ENCODE measurements at places on chromosomes 13 and 19. TPM values are rescaled to one million over a fixed set of nuclear protein-coding genes. Genes with fewer than 3 reads are reported as not detected.
A peak's percentile ranks its signal among the peaks of the same experiment; 100 is the strongest.

Gene SLC8A2
- 11.6 TPM for total RNA-seq

Gene CEACAM8
- not detected for total RNA-seq

Gene ZNF225
- total RNA-seq: 4.8 TPM

Gene PRSS57
- total RNA-seq: not detected

Gene RNF113B
- not detected for total RNA-seq

Gene C5AR2
- not detected for total RNA-seq

Gene GPR18
- not detected for total RNA-seq

Gene HIF3A
- total RNA-seq: 70.5 TPM

Gene NPAS1
- 5.0 TPM for total RNA-seq

Gene CEACAM4
- total RNA-seq: not detected

Gene IGLON5
- 29.4 TPM for total RNA-seq

Gene NXNL1
- total RNA-seq: not detected

Gene ZNF444
- total RNA-seq: 58.5 TPM

Gene EDDM13
- total RNA-seq: not detected

Gene TEX101
- not detected for total RNA-seq

DNA sequence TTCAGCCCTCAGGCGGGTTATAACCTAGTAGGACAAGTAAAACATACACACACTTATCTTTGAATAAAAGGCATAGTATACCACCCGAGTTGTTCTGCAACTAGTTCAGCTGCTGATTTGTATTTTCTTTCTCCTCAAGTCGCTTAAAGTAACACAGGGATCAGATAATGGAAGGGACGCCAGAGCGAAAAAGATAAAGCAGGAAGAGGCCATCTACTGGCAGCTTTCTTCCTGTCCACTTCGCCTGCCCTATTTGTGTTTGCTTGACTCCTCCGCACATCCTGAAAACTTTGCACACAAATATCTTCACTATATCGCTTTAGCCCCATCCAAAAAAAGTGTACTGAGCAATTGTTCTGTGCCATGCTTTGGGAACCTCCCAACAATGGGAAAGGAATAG is 238.0 kb upstream of the SOX21 start:
- H3K4me1 ChIP-seq: peaks cover 23% of the 10 kb centered on the region
- H3K27ac ChIP-seq: no peak overlapping the region
- peak; percentile 74 for DNase-seq
- no peaks in the 10 kb centered on the region for H3K36me3 ChIP-seq
- H3K4me3 ChIP-seq: no peak overlapping the region

DNA sequence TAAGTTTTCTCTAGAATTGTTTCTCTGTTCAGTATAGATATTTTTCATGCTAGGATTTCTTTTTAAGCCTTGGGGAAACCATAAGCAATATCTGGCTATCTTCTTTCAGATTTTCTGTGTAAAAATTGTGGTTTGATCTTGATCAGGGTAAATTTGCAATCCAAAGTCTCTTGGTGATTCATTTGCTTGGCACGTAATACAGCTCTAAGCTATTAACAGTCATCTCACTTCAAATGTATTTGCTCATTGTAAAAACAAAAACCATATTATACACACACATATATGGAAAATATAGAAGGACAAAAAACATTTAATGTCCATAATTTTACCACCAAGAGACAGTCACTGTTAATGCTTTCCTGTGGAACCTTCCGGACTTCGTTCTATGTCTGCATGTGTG is 191.0 kb downstream of the SHISA2 start:
- H3K4me1 ChIP-seq: no peaks in the 10 kb centered on the region
- H3K4me3 ChIP-seq: no peak overlapping the region
- H3K36me3 ChIP-seq: no peaks in the 10 kb centered on the region
- no peak for DNase-seq
- H3K27ac ChIP-seq: no peak overlapping the region

DNA sequence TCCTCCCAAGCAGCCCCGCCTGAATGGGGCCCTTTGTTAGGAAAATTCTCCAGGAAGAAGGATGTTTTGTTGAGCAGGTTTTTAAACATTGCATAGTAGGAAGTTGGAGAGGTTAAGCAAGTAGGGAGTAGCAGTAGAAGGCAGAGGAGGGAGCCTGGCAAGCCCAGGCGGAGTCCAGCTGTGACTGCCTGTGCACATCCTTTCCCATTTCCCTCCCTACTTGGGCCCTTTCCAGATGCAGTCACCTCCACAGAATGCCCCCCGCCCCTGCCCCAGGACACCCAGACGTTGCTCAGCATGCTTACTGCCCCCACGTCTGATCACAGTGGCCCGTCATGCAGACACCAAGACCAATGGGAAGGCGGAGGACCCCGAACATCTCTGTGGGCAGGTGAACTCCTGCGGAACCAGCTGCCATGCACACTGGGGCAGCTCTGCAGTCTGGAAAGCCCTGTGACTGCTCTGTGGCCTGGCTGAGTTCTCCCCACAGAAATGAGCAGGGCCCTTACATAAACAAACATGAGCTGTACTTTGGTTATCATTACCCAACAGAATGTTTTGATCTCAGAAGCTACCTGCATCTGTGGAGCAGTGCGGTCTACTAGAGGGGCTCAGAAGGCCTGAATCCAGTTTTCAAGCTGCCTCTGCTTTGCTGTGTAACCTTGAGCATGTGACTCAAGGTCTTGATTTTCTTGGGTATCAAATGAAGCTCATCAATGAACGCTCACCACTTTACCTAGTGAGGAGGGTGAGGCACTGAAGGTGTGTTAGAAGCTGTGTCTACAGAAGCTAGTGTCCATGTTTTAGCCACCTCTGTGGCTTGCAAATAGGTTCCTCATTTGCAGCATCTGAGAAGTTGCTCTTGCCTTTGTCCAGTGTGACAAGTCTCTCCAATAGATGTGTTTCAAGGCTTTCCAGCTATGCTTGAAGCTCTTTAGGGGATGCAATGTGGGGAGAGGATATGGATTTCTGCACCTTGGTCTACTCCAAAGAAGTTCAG is 84.2 kb downstream of the TNFRSF19 start:
- H3K36me3 ChIP-seq: no peaks in the 10 kb centered on the region
- H3K27me3 ChIP-seq: no peaks in the 10 kb centered on the region
- peaks cover 26% of the 10 kb centered on the region for H3K4me1 ChIP-seq
- H3K27ac ChIP-seq: no peak overlapping the region
- no peak overlapping the region for H3K4me3 ChIP-seq

DNA sequence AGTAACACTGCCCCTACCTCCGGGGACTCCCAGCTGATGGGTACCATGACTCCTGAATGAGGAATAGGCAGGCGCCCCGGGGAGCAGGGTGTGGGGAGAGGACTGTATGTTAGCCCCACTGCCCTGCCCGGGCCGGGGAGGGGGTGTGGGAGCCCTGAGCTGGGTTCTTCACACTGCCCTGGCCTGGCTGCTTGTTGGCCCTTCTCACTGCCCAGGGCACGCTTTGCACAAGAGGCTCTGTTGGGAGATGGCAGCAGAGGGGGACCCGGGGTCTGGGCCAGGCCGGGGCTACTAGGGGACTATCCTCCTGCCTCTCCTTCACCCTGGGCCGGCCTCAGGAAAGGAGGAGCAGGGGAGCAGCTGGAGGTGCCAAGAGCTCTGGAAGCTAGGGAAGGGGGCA is 19.3 kb upstream of the KCTD15 start:
- peaks cover 5% of the 10 kb centered on the region for H3K27me3 ChIP-seq
- H3K4me1 ChIP-seq: peaks cover 4% of the 10 kb centered on the region
- H3K36me3 ChIP-seq: no peaks in the 10 kb centered on the region
- no peak for DNase-seq
- H3K27ac ChIP-seq: no peak overlapping the region

- no peaks in the 10 kb centered on the region for H3K27me3 ChIP-seq
- H3K27ac ChIP-seq: no peak overlapping the region
- no peak overlapping the region for H3K4me3 ChIP-seq
These were observed 14.1 kb downstream of the ATP7B start for GRCh38 chr13:51997186-51997585.

- no peaks in the 10 kb centered on the region for H3K36me3 ChIP-seq
- no peak for DNase-seq
- no peak overlapping the region for H3K4me3 ChIP-seq
- no peak overlapping the region for H3K27ac ChIP-seq
- H3K27me3 ChIP-seq: no peaks in the 10 kb centered on the region
- no peaks in the 10 kb centered on the region for H3K4me1 ChIP-seq
These were observed 401.1 kb upstream of the SPRY2 start for GRCh38 chr13:80742033-80742432.

DNA sequence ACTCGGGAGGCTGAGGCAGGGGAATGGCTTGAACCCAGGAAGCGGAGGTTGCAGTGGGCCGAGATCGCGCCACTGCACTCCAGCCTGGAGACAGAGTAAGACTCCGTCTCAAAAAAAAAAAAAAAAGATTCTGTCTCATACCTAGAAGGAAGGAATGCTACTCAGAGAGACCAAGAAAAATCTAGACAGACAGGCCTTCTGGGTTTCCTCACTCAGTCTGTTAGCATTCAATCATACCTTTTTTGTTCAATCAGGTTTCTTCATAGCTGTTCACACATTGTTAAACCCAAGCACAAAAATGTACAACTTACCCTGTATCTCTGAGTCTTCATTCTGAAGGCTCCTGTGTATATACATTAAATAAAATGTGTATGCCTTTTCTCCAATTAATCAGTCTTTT is 40.5 kb downstream of the ZNF823 start:
- H3K27ac ChIP-seq: no peak overlapping the region
- no peaks in the 10 kb centered on the region for H3K36me3 ChIP-seq
- no peak overlapping the region for H3K4me3 ChIP-seq
- no peak for DNase-seq

DNA sequence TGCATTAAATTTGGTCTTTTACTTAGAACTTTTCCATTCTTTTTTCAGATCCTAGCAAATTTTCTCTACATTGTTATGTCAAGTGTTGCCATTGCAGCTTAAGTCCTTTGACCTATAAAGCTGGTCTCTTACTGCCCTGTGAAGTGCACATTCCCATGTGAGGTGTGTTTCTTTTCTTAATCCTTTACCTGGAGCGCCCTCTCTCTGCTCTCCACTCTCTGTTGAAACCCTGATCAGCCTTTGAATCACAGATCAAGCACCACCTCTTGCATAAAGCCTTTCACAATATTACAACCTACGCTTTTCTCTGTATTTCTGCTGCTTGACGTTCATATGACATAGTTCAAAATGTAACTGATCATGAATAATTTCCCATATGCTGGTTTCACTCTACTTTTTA is 84.8 kb downstream of the PCDH17 start:
- H3K27me3 ChIP-seq: 0 out of 2 replicates have a peak, but pooled peaks cover 3% of the 10 kb centered on the region
- H3K4me1 ChIP-seq: peaks cover 9% of the 10 kb centered on the region

GRCh38 chr19:33193865-33194362 is at the start of gene LRP3:
LRP3 (plus strand) TSS chr19:33194330; CDS start chr19:33194786, 456 bp downstream.
- peak; percentile 55 for DNase-seq
- no peak within 1 kb of the TSS for H3K27ac ChIP-seq
- peak within 1 kb of the TSS; percentile 69 for H3K4me3 ChIP-seq
- peaks cover 5% of the 10 kb centered on the region for H3K4me1 ChIP-seq
- H3K27me3 ChIP-seq: peaks cover 23% of the 10 kb centered on the region

DNA sequence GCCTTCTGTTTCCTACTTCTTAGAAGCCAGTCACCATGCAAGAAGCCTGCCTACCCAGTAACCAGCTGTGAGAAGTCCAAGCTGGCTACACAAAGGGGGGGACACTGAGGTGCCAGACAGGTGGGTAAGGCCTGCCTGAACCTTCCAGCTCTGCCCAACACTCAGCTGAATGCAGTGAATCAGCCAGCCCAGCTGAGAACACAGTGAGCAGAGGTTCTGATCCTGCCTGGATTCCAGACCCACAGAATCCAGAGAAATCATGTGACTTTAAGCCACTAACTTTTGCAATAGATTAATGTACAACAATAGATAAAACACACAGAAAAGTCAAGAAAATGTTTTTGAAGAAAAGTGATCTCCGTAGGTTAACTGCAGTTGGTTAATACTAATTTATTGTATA is 151.7 kb downstream of the EFNB2 start:
- no peak for DNase-seq
- no peaks in the 10 kb centered on the region for H3K27me3 ChIP-seq
- peaks cover 13% of the 10 kb centered on the region for H3K4me1 ChIP-seq
- no peak overlapping the region for H3K27ac ChIP-seq
- H3K4me3 ChIP-seq: no peak overlapping the region

GRCh38 chr19:5336195-5336965 is 4.2 kb downstream of the PTPRS start:
- H3K4me3 ChIP-seq: no peak overlapping the region
- H3K4me1 ChIP-seq: peaks cover 33% of the 10 kb centered on the region
- peak overlapping the region; percentile 55 for H3K27ac ChIP-seq
- DNase-seq: no peak

- H3K27ac ChIP-seq: no peak overlapping the region
- no peaks in the 10 kb centered on the region for H3K36me3 ChIP-seq
- H3K4me3 ChIP-seq: no peak overlapping the region
- H3K27me3 ChIP-seq: no peaks in the 10 kb centered on the region
- peaks cover 21% of the 10 kb centered on the region for H3K4me1 ChIP-seq
These were observed 28.2 kb downstream of the GPC6 start for GRCh38 chr13:93254775-93255174.

- no peaks in the 10 kb centered on the region for H3K4me1 ChIP-seq
- H3K27me3 ChIP-seq: no peaks in the 10 kb centered on the region
- no peak overlapping the region for H3K4me3 ChIP-seq
- no peaks in the 10 kb centered on the region for H3K36me3 ChIP-seq
These were observed 8.3 kb upstream of the PNMA8B start for GRCh38 chr19:46503848-46504453.

GRCh38 chr13:74129500-74130191 is 4.6 kb downstream of the KLF12 start:
- H3K4me3 ChIP-seq: no peak overlapping the region
- peaks cover 9% of the 10 kb centered on the region for H3K4me1 ChIP-seq
